Skeletal muscle tissue (tissue), 5 donors: ENCODE measurements at places on chromosomes 12 and 14. TPM values are rescaled to one million over a fixed set of nuclear protein-coding genes. Genes with fewer than 3 reads are reported as not detected.

Gene AVPR1A
- 14.1 TPM for total RNA-seq

Gene GLIPR1L1
- total RNA-seq: not detected

Gene REP15
- total RNA-seq: 1.0 TPM

Gene KIF26A
- 6.3 TPM for total RNA-seq

Gene CRIP2
- total RNA-seq: 77.8 TPM

Gene BTBD7
- total RNA-seq: 39.1 TPM

Gene SEC23A
- 126 TPM for total RNA-seq

Gene TDG
- total RNA-seq: 27.1 TPM

Gene LAG3
- total RNA-seq: not detected

Gene MYO1A
- total RNA-seq: not detected
